Activated T-helper 1 cell treated with Interleukin-2 at 50 U/mL for 16 hours (primary cell): ENCODE measurements at places on chromosomes 7 and 10.

DNA sequence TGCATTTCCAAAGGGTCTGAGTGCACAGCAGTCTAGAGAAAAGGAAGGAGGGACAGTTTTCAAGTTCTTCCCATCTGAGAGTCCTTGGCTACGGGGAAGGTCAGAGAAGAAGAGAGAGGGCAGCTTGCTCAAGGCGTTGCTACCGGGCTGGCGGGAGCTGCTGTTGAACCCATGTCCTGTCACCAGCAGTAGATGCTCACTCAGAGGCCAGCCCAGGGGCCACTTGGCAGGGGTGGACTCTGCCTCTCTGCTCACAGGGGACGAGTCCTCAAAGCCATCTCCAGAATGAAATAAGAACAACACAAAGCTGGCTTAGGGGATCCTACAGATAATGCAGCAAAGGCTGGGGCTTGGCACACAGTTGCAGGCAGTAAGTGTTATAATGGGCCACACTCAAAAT lies 231.5 kb downstream of the TNS3 start:
- DNase-seq = no peak

GRCh38 chr7:8152489-8153192 lies 109.3 kb downstream of the ICA1 start:
- no peak for DNase-seq

- DNase-seq = no peak
These were observed 12.4 kb downstream of the PRKAG2 start for GRCh38 chr7:151864561-151864960.

- DNase-seq = no peak
These were observed 51.9 kb downstream of the SLC16A9 start for GRCh38 chr10:59657724-59658123.

DNA sequence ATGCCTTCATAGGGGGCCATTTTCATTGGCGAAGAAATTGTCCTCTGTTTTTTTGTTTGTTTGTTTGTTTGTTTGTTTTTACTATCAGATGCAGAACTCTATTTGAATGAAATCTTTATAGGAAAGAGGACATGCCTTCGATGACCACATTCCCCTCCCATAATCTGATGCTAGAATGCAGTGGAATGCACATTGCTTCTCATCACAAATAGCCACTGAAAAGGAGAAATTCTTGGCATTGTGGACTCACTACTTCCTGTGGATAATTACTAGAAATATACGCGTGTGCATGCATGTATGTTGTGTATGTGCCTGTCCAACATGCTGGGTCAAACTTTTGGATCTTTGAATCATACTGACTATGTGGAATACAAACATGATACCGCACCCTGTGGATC lies 70.5 kb upstream of the SFMBT2 start:
- DNase-seq = no peak

GRCh38 chr10:31242902-31243301 lies 76.1 kb upstream of the ZEB1 start:
- DNase-seq = no peak

DNA sequence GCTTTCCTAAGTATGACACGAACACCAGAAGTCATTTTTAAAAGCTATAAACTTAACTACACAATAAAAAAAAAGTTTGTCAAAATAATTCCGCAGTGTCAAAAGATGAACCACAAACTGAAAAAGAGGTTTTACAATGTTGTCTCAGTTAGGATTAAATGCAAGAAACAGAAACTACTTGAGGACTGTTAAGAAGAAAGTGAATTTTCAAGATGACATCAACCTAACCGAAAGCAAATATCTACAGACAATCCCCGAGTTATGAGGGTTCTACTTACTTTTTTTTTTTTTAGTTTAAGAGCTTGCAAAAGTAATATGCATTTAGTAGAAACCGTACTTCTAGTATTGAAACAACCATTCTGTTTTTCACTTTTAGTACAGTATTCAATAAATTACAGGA lies 62.3 kb downstream of the TFPI2 start:
- DNase-seq = no peak

- DNase-seq = no peak
These were observed 4.8 kb downstream of the OR2A25 start for GRCh38 chr7:144074374-144074773.

- no peak for DNase-seq
These were observed at the start of gene CNNM1 for GRCh38 chr10:99329304-99329553. CNNM1 (plus strand) TSS chr10:99329356; CDS start chr10:99329388, 32 bp downstream.

DNA sequence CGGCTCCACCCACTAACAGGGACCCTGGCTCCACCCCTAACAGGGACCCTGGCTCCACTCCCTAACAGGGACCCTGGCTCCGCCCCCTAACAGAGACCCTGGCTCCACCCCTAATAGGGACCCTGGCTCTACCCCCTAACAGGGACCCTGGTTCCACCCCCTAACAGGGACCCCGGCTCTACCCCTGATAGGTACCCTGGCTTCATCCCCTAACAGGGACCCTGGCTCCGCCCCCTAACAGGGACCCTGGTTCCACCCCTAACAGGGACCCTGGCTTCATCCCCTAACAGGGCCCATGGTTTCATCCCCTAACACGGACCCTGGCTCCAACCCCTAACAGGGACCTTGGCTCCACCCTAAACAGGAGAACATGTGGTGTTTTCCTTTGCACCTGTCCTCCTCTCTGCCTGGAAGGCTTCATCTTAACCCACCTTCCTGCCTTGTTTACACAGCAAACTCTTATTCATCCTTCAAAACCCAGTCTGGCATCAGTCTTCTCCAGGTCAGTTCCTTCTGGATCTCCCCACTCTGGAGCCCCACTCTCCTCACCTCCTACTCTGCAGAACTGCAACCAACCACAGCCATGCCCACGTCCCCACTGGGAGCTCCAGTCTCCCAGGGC lies 58.0 kb downstream of the CHST15 start:
- no peak for DNase-seq

DNA sequence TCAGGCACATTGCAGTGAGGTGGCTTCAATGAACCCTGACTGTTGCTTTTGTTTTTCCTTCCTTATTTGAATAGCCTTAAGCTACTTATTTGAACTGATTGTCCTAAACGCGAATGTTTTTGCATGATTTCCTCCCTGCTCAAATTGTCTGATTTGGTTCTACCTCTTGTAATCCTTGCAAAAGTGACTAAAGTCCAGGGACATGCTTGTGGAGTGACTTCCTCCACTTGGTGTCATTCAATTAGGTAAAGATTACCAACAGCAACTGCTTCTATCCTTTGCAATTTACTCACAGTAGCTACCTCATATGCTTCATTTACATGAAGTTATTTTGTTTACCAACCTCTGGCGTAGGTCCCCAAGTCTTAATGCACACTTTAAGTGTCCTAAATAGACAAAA lies 295.9 kb upstream of the TMEM229A start:
- no peak for DNase-seq

DNA sequence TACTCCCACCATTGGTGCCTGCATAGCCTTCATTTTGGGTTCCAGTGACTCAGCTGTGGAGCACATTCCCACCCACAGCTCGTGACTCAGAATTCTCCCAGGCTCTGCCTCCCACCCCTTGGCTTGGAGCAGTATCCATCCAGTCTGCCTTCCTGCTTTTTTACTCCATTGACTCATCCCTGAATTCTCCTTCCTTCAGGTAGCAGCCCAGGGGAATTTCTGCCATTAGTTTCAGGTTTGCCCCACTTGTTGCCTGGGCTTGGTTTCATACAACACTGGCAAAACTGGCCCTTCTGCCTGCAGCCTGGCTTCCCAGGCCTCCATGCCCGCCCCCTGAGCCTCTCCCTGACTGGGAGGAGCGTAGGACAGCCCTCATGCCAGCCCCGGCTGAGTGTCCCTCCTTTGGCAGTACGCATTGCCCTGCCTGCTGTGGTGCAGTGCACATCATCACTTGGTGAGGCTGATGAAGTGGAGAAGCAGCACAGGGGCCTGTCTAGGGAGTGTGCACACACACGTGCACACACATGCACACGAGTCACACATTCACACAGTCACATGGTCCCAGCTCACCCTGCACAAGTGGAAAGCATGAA lies 55.0 kb downstream of the SNX10 start:
- DNase-seq = no peak

- DNase-seq = no peak
These were observed 238.9 kb downstream of the IPMK start for GRCh38 chr10:58028597-58029366.

DNA sequence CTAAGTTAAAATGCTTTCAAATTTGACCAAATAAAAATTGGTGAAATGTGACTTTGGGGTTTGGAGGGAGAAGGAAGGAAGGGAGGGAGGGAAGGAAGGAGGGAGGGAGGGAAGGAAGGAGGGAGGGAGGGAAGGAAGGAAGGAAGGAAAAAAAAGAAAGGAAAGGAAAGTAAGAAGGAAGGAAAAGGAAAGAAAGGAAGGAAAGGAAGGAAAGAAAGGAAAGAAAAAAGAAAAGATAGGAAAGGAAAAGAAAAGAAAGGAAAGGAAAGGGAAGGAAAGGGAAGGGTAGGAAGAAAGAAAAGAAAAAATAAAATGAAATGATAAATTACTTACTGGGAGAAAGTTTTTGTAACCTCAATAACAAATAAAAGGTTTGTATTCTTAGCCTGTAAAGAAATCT lies 24.1 kb upstream of the GGCT start:
- no peak for DNase-seq

DNA sequence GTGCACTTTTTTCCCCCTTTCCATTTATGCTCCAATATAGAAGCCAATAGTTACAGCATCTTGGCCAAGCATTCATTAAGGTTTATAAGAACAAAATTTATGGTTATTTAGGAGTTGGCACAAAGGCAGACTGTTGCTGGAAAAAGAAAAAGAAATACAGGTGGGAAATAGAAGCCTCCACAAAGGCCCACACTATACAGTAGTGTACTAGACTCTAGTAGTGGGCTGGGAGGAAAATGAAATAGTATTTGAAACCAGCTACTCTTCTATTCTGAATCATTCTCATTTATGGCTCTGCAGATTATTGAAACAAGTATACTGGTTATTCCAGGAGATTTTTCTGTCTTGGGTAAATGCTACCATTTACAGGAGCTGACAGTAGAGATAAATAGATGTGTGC lies 80.9 kb upstream of the CDK6 start:
- no peak for DNase-seq

- no peak for DNase-seq
These were observed 9.2 kb upstream of the SLC18A3 start for GRCh38 chr10:49600781-49601400.

- no peak for DNase-seq
These were observed 98.6 kb upstream of the MKX start for GRCh38 chr10:27844223-27844622.

- DNase-seq = no peak
These were observed 69.7 kb downstream of the PRSS58 start for GRCh38 chr7:142188154-142188553.

GRCh38 chr10:60992636-60993035 lies 48.7 kb upstream of the RHOBTB1 start:
- no peak for DNase-seq

DNA sequence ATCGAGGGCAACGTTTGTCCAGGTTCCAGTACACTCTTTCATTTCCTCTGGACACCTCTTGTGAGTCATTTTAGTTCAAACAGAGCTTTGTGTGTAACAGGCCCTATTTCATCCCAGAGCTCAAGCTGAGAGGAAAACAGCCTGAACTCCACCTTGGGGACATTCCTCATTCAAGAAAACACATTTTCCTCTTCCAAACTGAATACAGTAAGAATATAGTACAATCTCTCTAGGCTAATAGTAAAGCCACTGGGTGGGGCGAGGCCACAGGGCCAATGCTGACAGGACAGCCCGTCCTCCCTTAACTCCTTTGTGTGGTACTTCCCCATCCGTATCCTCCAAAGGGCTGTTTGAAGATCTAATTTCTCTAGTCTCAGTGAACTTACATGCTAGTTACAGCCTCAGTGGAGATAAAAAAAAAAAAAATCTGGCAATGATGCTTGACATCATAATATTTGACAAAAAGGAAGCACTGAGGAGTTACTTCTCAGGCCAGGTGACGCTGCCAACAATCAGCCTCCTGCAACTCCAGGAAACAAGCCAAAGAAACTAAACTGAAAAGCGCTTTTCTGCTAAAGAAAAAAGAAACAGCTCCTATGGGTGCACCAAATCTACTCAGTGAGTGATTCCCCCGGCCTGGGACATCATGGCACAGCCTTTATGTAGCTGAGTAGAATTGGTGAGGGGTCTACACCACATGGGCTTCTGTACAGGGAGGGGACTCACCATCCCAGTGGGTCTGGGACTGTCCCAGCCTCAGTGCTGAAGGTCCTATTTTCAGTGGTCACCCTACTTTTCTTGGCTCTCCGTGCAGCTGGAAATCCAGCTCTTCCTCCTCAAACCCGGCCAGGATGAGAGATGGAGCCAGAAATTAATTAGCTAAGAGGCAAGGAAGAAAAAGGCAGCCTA lies 238.2 kb upstream of the NEBL start:
- DNase-seq = no peak

DNA sequence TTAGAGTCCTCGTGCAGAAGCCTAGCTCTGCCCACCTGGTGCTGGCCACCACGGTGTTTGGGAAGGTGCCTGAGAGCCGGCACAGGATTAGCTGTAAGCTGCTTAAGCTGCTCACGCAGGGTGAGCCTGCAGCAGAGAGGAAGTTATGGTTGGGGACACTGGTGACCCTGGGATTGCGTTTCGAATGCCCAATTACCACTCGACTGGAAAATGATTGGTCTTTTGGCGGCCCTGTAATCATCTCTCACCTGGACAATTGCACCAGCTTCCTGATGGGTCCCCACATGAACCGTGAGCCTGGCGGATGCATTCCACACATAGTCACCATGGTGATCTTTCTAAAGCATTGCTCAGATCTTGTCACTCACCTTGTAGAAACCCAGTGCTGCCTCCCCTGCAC lies 442.3 kb upstream of the ZMIZ1 start:
- DNase-seq = no peak

DNA sequence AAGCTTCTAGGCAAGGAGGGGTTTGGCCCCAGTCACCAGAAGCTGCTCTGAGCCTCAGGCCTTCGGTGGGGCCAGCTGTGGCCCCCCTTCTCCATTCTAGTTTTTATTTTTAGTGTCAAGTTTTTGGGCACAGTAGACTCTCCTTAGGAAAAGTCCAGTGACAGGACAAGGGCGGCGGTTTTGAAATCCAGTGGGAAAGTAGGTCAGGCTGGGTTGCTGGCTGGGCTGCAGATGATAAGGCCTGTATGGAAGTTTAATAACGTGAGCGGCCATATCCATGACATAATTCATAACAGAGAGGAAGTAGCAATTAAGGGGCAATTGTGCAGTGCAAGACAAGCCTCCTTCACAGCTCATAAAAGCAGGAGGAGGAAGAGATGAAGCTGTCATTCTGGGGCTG lies 87.1 kb upstream of the ZNF716 start:
- DNase-seq = no peak

DNA sequence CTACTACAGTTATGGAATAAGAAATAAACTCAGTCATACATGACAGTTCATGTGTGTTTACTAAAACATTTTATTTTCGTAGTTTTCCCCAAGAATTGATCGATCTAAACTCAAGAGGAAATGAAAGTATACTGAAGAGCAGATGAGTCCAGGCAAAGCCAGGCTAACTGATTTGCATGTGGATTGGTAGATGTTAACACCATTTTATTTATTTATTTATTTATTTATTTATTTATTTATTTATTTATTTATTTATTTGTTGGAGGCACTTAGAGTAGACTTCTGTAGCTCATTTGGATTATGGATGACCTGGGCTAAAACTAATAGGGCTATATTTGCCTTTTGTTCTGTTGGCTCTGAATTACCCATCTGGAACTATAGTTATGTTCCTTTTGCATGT lies 68.5 kb upstream of the DKK1 start:
- no peak for DNase-seq
